ENCODE measurements at places on chromosomes 6 and 20.
A peak's percentile ranks its signal among the peaks of the same experiment; 100 is the strongest.

DNA sequence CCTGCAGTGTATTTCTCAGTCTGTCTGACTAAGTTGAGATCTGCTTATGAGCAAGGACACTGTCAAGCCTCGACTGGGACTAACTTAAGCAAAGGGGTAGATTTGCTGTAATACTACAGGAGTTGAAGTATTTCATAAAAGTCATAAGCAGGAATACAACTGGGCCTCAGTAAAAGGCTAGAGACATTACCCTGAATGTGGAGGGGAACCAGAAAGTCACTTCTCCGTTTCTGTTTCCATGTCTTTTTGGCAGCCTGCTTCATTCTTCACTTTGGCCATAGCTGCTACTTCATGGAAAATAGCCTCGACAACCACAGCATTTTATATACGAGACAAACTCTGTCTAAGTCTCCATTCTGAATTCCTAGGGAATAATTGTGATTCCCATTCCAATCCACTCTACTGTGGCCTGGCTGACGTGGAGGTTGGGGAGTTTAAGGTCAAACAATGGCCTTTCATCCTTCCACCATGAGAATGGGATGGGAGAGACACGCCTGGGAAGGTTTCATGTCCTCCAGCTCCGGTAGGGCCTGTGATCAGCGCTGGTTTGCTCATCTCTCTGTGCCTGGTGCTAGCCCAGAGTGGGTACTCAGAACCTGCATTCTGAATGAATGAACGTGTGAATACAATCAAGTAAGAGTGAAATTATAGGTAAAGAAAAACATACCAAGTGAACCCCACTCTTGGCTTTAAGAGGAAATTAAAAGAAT is 37.1 kb upstream of the DUSP22 start:
- DNase-seq = no peak

DNA sequence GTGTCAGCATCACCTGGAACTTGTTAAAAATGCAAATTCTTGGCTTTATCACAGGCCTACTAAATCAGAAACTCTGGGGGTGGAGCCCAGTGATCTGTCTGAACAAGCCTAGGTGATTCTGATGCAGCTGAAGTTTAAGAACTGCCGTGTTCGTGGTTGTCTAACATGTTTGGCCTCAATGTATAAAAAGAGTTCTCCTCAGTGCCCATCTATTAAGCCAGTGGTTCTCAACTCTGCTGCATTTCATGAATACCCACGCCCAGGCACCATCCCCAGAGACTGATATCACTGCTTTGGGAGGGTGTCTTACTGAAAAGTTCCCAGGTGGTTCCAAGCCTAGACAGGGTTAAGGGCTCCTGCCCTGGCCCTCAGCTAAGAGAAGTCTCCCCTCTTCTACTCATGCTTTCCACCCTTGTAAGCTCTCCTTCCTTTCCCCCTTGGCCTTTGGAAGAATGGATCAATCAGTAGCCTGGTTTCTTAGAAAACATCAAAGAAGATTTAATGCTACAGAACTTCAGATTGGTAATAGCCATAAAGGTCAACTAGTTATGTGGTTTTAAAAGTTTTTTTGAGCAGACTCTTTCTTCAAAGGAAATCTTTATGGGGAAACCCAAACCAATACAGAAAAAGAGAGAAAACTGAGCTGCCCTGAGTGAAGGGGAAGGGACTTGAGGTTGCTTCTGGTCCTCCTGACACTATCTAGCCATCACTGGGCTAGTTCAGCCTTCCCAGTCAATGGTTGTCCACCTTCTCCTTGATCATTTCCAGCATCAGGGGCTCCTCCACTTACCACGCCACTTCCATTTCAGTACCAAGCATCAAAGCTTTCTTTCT is 38.9 kb upstream of the TNFAIP3 start:
- DNase-seq = no peak

DNA sequence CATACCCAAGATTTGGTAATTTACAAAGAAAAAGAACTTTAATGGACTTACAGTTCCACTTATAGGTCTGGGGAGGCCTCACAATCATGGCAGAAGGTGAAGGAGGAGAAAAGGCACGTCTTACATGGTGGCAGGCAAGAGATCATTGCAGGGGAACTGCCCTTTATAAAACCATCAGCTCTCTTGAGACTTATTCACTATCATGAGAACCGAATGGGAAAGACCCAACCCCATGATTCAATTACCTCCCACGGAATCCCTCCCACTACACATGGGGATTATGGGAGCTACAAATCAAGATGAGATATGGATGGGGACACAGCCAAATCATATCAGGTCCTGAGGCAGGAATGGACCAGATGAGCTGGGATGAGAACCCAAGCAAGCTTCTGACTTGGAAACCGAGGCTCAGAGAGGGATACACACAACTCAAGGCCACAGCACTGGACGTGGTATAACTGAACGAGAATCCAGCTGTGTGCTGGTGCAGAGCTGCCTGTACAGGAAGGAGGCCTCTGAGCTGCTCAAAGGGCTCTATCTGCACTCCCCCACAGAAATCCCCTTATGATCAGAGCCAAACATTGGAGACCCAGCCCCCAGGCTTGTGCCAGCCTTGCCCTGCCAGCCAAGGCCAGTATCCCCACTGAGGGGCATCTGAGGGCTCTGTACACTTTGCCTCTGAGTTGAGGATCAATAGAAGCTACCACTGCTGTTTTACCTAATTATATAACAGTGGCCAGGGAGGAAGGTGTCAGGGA is 137.8 kb downstream of the CEBPB start:
- DNase-seq = no peak

- DNase-seq = no peak
Observed at GRCh38 chr6:152701863-152702401, 4.2 kb downstream of the MYCT1 start.

GRCh38 chr6:13216236-13217014 is 111.9 kb downstream of the TBC1D7 start:
- DNase-seq = no peak

- no peak for DNase-seq
Observed at GRCh38 chr6:124768224-124768623, 194.0 kb upstream of the RNF217 start.

- DNase-seq = peak; percentile 65
Observed at GRCh38 chr6:7910654-7911344, at the start of gene TXNDC5. TSS of gene TXNDC5 (minus strand) at chr6:7910788. CDS start at chr6:7910776, 12 bp downstream.

GRCh38 chr6:159842035-159842434 is 42.0 kb downstream of the PNLDC1 start:
- DNase-seq = no peak

DNA sequence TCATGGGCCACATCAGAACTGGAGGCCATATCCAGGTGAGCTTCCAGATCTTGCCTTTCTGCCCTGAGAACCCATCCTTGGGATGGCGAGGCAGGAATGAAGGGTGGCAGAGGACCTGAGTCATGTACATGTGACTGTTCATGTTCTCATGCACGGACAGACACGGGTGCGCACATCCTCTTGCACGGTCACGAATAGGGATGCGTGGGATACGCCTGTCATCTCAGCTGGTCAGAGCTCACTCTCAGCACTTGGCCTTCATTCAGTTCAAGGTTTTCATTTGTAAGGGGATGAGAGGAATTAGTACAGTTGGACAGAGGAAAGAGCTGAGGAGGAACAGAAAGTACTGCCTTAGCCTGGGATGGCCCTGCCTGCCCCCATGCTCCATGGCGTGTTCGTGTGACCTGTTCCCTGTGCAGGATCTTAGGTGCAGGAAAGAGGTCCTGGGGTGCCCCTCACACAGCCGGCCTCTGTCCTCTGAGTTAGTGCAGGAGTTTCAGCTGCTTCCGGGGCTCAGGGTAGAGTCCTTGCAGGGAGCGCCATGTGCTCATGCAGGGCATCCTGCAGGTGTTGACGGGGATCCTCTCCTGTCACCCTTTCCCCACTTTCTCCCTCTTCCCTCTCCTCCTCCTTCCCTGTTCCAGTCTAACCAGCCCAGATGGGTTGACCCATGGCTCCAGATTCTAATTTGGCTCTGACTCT is 173.4 kb downstream of the DTNBP1 start:
- no peak for DNase-seq

GRCh38 chr20:56391596-56392131 is 351 bp downstream of the AURKA start:
- no peak for DNase-seq

DNA sequence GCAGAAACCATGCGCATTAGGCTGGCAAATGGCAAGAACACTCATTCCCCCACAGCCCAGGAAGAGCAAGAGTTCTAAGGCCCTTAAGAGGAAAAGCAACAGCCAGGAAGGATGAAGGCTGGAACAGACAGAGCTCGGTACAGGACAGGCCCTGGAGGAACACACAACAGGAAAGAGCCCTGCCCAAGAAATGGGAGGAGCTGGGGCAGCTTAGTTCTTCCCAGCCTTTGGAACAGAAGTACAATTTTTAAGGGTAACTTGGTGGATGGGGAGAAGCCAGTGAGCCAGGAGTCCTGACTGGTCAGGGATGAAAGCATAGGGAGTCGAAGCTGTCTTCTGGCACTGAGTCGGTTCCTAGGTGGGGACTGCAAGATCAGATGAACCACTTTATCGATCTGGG is 32.4 kb downstream of the OR2B2 start:
- no peak for DNase-seq

All from stimulated activated CD8-positive, alpha-beta memory T cell treated with anti-CD3 and anti-CD28 coated beads, Interleukin-4, amount 100 ng/mL, for 24 hours (primary cell).